ENCODE measurements at places on chromosomes 12 and 14. TPM values are rescaled to one million over a fixed set of nuclear protein-coding genes. Genes with fewer than 3 reads are reported as not detected.

The GZMB gene
- total RNA-seq: not detected

The RNASE1 gene
- not detected for total RNA-seq

The PTPN21 gene
- total RNA-seq: 21.7 TPM

The FGFR1OP2 gene
- 62.0 TPM for total RNA-seq

The RGS6 gene
- total RNA-seq: not detected

The RARG gene
- 22.7 TPM for total RNA-seq

The LRRC10 gene
- not detected for total RNA-seq

The KRT6A gene
- not detected for total RNA-seq

The RASAL1 gene
- not detected for total RNA-seq

The TCTN1 gene
- 34.6 TPM for total RNA-seq

The GLIPR1L1 gene
- not detected for total RNA-seq

The NANOG gene
- total RNA-seq: 0.03 TPM

The DCN gene
- total RNA-seq: 356 TPM

The AICDA gene
- total RNA-seq: not detected

The CS gene
- total RNA-seq: 178 TPM

The INHBC gene
- not detected for total RNA-seq

The BEGAIN gene
- not detected for total RNA-seq

The FAM186B gene
- total RNA-seq: 0.10 TPM

The DAO gene
- not detected for total RNA-seq

The ACRBP gene
- 0.16 TPM for total RNA-seq

The PZP gene
- not detected for total RNA-seq

The ZNF219 gene
- total RNA-seq: 33.2 TPM

The SLC6A12 gene
- total RNA-seq: 0.05 TPM

The IL22 gene
- total RNA-seq: not detected

The ACSS3 gene
- 5.8 TPM for total RNA-seq

All from myocyte (in vitro differentiated cells).